ENCODE measurements at places on chromosomes 2 and 18.

GRCh38 chr18:47341678-47342077 is 90.2 kb upstream of the SKOR2 start:
- DNase-seq = no peak

GRCh38 chr2:212979799-212980198 is 171.6 kb downstream of the IKZF2 start:
- no peak for DNase-seq

DNA sequence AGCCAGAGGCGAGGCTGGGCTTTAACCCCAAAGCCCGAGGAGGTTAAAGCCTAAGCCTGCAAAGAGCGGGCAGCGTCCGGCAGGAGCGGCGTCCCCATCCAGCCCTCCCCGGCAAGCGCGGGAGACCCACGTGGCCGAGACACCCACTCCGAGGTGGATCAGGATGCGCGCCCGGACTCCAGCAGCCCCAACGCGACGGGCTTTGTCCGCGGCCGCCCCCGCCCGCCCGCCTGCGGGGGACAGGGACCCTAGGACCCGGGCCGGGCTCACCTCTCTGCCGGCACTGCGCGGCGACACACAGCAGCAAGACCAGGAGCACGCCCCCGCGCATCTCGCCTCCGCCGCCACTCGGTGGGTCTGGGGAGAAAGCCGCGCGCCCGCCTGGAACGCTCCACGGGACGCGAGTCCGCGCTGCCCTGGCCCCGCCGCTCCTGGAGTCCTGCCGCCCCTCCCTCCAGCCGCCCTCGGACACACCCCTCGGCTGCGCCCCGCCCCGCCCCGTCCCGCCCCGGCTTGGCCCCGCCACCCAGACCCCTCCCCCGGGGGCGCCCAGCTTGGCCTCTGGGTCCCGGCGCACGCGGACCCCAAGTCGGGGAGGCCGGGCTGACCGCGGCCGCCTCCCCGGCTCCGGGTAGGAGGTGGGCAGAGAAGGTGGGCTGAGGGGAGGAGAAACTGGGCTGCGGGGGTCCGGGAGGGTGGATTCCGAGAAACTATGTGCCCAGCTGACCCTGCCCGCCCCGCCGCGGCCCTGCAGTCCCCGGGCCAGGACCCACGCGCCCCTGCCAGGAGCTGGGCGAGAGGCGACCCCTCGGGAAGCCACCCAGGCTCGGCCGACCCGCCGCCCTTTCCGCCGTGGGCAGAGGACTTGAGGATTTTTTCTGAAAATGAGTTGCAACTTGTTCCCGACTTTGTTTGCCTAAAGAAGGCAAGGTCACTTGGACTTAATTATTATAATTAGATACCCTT is at the start of gene LAMA1:
Gene LAMA1, minus strand, starts transcription at position 408 of the 966 bp plus-strand sequence. Its CDS starts 77 bp downstream, at position 331.
- DNase-seq = no peak

DNA sequence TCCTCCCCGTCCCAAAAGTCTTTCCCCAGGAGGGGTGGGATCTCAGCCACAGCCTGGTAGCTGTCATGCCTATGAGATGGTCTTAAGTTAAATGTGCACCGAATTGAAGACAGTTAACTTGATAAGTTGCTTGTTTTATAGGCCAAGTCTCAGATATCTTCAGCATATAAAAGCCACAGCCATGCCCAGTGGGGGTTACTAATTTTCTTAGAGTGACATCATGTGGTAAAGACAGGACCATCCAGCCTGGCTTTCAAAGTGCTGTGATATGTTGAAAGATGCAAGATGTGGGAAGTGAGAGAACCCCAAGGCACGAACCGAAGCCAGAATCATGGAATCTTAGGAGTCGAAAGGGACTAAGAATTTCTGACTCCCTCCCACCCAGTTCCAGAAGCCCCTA is 42.1 kb upstream of the FAM124B start:
- DNase-seq = no peak

DNA sequence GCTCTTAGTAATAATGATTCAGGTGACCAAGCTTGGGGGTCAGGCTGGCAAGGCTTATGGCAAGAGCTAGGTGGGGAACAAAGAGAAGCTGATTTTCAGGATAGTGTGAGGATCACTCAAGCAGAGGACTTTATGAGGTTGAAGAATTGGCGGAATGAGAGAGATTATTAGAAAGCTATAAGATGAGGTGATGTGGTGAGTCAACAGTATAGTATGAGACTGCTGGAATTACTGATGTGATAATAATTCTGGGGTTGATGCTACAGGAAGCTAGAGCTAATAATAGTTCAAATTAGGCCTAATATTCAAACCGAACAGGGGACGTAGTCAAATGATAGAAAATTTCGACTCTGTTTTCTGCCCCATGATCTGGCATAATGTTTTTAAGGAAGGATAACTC is 2115.3 kb upstream of the PIK3C3 start:
- DNase-seq = no peak

DNA sequence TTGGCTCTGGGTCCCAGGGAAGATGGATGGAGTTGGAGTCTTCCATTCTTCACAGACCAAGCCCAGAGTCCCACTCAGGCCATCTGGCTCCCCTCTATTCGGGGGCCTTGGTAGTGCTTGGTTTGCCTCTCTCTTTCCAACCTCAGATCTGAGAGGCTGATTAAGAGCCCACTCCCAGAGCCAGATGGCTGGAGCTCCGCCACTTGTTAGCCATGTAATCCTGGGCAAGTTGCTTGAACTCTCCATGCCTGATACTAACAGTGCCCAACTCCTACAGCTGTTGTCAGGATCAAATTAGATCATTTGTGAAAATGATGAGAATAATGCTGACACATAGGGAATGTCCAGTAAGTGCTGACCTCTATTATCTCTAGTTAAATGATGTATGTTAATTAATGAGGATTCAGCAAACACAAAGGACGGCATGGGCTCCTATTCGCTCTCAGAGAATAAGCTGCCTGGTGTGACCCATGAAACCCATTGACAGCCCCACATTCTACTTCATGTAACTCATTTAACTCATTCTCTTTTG is 46.6 kb upstream of the SLC14A1 start:
- DNase-seq = no peak

DNA sequence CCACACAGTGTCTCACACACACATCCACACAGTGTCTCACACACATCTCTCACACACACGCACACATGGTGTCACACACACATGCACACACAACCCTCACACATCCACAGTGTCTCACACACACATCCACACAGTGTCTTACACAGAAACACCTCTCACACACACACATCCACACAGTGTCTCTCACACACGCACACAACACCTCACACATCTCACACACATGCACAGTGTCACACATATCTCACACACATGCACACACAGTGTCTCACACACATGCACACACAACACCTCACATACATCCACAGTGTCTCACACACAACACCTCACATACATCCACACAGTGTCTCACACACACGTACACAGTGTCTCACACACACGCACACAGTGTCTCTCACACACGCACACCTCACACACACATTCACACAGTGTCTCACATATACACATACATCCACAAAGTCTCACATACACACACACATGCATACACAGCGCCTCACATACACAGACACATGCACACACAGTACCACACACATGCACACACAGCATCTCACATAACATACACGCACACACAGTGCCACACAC is 473.9 kb upstream of the HS6ST1 start:
- DNase-seq = no peak

- DNase-seq = no peak
Measured at GRCh38 chr18:3540805-3541548, 91.0 kb downstream of the TGIF1 start.

GRCh38 chr2:225337183-225337582 is 62.3 kb upstream of the NYAP2 start:
- no peak for DNase-seq

- no peak for DNase-seq
Measured at GRCh38 chr2:156327835-156328695, 4.5 kb downstream of the NR4A2 start.

DNA sequence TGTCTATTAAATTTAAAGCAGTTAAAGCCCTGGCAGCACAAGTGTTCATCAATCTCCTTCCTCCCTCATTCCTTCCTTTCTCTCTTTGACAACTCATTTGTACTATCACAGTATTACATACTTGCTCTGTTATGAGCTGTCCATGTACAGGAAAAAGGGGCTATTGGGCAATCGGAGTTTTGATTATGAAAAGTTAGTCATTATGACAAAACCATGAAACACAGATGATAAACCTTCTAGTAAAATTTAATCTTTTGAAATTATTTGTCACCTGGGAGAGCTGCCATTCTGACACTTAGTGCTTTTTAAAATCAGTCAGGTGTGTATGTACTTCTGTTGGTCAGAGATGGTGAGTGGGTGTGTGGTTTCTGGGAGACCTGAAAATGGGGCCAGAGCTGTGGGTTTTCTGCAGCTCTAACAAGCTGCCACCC is 39.4 kb downstream of the MAP4K4 start:
- no peak for DNase-seq

GRCh38 chr2:56768973-56769372 is 585.2 kb downstream of the CCDC85A start:
- no peak for DNase-seq

GRCh38 chr2:46914578-46915230 is 902 bp downstream of the MCFD2 start:
- no peak for DNase-seq

DNA sequence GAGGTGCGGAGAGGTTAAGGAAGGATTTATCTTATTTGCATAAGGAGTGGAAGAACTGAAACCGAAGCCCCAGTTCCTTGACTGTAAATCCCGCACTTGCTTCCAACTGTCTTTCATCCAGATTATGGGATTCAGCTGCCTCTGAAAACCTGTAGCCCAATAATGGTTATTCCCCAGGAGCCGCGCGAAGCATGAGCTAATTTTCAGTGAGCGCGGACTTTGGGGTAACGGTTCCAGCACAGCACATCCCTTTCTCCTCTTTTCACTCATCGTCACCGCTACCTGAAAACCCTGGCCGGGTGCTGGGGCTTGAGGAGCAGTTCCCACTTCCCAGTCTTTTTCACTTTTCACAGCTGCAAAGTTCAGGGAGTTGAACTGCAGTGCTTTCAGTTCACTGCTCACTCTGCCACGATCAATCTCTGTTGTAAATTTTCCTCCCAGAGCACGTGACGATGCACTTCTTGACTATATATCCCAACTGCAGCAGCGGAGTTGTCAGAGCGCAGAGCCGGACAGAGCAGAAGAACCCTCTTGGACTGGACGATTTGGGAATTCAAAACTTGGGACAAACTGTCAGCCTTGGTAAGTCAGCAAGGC is at the start of gene KCNE4:
Gene KCNE4, plus strand, starts transcription at position 498 of the 597 bp plus-strand sequence. CDS start 641 bp downstream, outside the sequence.
- DNase-seq = no peak

DNA sequence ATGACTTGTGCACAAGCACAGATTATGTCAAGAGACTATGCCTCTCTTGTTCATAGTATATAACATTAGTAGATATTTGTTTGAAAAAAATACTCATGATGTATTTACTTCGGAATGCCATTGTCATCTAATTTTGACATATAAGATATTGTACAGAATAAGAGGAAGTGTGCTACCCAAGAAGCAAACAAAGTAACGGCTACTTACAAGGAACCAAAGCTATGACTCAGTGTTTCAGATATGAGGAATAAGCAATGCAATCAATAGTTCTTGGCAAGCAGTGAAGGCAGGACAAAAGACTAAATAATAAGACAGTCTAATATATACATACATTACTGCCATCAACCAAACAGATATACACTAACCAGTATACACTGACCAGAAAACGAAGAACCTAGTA is 256.3 kb downstream of the CCDC178 start:
- no peak for DNase-seq

GRCh38 chr2:218991674-218992168 is 1.5 kb downstream of the CRYBA2 start:
- DNase-seq = no peak

- no peak for DNase-seq
Measured at GRCh38 chr2:65727816-65728215, 295.4 kb upstream of the SPRED2 start.

DNA sequence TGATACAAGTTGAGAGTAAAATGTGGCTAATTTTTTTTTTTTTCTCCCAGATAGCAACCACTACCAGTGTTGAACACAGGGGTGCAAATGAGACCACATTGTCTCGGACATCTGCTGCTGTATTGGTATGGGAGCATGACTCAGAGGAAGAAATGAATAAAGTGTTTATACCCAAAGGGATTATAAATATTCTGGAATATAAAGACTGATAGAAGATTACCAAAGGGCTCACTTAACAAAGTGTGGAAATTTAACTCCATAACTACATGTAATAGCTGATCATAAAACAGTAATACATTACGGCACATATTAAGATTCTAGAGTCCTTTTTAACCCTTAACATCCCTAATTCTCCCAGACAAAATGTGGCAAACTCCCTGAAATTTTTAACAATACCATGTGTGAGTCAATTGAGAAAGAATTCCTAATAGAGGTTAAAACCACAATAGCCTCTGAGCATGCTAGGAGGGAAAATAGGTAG is 1023.0 kb upstream of the ACVR2A start:
- no peak for DNase-seq

- no peak for DNase-seq
Measured at GRCh38 chr2:38907743-38908562, 18.3 kb downstream of the ARHGEF33 start.

GRCh38 chr18:79246309-79247108 is 149.2 kb upstream of the NFATC1 start:
- DNase-seq = peak; percentile 59

- DNase-seq = no peak
Measured at GRCh38 chr2:152049541-152049940, 49.3 kb downstream of the CACNB4 start.

DNA sequence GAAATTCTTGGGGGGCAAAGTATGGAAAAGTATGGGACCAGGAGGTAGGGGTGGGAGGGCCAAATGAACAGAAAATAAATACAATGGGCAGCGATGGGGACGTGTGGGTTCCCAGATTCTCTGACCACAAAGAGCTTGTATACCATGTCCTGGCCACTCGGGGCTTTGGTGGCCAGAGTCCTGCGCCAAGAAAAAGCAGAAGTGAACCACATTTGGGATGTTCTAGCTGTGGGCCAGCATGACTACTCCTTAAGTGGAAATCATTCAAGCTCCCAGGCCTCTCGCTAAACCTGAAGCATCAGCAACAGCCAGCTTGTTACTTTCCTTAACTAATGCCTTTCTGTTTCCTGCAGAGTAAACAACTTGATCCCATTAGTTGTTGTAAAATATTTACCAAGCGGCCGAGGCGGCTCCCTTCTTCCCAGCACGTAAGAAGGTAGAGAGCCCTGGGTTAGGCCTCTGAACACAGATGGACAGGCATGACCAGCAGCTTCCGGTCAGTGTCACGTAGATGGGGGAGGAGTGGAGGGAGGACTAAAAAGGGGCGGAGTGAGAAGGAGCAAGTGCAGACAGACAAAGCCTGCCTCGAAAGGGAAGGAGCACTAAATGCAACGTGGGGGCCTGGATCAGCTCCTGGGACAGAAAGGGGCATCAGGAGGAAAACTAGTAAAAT is 88.2 kb downstream of the GALNT14 start:
- no peak for DNase-seq

- no peak for DNase-seq
Measured at GRCh38 chr2:86383844-86384243, 46.4 kb upstream of the REEP1 start.

GRCh38 chr2:111007757-111008688 is 112.7 kb upstream of the BCL2L11 start:
- no peak for DNase-seq

DNA sequence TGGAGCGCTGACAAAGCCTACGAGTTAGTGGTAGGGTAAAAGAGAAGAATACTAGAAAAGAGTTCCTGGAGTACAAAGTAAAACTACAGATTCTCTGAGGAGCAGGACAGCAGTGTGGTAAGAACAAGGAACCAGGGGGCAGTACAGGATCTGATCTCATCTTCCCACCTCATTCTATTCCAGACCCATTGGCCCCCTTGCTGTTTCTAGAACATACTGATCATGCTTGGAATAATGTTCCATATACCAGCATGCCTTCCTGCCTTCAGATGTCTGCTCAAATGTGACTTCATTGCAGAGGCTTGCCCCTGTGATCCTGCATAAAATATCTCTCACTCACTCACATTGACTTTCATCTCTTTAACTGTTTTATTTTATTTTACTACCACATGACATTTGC is 19.3 kb downstream of the MSGN1 start:
- DNase-seq = no peak

Measured in central memory CD8-positive, alpha-beta T cell (primary cell).